ENCODE measurements at places on chromosomes 7 and 10.

GRCh38 chr7:93092757-93093370 is 24.9 kb downstream of the SAMD9 start:
- ATAC-seq: peak; percentile 70

- ATAC-seq: peak; percentile 34
Measured at GRCh38 chr7:142461437-142461836, 203.6 kb upstream of the PRSS58 start.

GRCh38 chr10:47123716-47124288 is 176.2 kb upstream of the GDF10 start:
- no peak for ATAC-seq

GRCh38 chr7:104862719-104863118 is 151.3 kb upstream of the KMT2E start:
- no peak for ATAC-seq

DNA sequence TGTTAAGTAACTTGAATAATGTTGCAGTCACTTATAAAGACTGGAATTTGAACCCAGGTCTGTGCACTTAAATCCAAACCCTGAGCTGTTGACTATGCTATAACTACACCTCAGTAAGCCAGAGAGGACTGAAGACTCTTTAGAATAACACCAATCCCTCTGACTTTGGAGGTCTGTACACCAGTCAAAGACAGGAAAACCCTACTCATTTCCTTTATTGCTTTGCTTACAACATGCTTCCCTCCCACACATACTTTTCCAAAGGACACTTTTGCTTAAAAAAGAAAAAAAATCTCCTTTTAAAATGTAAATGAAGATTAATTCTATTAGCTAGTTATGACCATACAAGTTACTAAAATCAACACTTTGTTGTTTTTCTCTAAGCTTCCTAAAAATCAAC is 184.7 kb upstream of the KCTD7 start:
- ATAC-seq: no peak

GRCh38 chr7:142436601-142437000 is 178.7 kb upstream of the PRSS58 start:
- no peak for ATAC-seq

DNA sequence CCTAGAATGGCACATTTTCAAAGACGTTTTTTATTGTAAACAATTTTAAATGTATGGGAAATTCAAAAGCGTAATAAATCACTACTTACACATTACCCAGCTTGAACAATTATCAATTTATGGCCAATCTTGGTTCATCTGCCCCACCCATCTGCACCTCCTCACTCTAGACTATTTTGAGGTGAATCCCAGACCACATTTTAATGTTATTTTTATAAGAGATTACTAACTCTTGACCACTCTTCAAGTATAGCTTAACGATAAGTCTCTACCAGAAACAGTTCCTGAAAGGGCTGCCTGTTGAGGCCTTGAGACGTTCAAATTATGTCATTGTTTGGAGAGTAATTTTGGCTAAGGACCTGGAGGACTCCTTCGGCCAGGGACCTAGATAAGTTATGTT is 33.2 kb downstream of the ECHDC3 start:
- no peak for ATAC-seq

- ATAC-seq: no peak
Measured at GRCh38 chr7:2151237-2151636, 81.5 kb downstream of the MAD1L1 start.

DNA sequence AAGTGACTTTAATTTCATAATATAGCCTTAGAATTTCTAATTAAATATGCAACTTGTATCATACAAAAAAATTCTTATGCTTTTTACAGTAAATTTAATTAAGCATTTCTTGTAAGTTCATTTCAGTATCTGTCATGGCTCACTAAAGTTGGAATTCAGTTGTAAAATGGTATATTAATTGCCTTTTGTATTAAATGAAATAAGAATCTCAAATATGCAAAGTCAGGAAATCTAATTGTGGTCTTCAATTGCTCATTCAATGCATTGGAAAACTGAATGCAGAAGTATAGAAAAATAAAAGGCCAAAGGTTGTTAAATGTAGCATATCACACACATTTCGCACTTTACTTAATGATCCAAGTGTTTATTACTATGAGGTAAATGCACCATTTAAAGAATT is 189.5 kb downstream of the PHF14 start:
- no peak for ATAC-seq

GRCh38 chr7:867406-868188 is 8.8 kb upstream of the GET4 start:
- no peak for ATAC-seq

DNA sequence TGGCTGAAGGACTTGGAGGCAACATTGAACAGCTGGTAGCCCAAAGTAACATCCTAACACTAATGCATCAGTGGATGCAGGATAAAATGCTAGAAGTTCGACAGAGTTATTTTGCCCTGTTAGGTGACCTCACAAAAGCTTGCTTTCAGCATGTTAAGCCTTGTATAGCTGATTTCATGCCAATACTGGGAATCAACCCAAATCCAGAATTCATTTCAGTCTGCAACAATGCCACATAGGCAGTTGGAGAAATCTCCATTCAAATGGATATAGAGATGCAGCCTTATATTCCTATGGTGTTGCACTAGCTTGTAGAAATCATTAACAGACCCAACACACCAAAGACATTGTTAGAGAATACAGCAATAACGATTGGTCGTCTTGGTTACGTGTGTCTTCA is 62.9 kb downstream of the CCSER2 start:
- ATAC-seq: no peak

DNA sequence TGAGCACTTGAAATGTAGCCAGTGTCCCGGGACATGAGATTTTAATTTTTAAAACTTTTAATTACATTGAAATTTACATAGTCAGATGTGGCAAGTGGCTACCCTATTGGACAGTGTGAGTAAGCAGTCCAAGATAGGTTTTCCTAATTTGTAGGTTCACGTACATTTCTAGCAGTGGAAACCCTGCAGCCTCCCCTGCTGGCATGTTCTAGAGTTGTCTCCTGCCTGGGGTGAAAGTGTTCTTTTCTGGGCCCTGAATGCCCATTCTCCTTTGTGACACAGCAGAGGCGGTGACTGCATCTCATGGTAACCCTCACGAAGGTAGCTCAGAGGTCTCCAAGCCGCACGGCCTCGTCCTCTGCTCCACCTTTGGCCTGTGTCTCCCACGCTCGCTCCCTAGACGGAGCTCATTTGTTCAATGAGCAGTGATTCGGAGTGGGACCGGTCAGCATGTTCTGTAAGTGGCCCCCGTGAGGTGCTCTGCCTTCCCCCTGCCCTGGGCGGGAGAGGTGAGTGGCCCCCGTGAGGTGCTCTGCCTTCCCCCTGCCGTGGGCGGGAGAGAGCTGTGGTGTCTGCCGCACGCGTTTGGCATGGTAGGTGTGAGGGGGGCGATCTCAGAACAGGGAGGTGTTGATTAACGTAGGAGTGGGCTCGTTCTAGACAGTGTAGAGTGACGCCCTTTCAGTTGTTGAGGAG is 18.0 kb downstream of the WDR37 start:
- ATAC-seq: no peak

GRCh38 chr10:27625452-27626211 is 120.0 kb downstream of the MKX start:
- no peak for ATAC-seq

GRCh38 chr10:110067960-110068770 is 60.4 kb downstream of the ADD3 start:
- ATAC-seq: peak; percentile 89

DNA sequence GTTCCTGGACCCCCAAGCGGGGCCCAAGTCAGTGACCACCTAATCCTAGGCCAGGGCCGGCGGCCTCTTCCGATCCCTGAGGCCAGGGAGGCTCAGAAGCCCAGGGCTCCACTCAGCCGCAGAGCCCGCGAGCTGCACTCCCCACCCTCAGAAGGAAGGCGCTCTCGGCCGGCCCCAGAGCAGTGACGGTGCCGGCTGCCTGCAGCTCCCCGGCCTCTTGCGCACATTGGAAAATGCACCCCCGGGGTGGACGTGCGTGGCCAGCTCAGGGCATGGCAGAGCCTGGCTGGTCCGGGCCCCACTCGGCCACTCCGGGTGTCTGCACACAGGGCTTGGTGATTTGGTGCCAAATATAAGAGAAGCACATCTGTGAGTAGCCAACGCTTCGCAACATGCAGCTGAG is 269.1 kb downstream of the PTPRN2 start:
- no peak for ATAC-seq

DNA sequence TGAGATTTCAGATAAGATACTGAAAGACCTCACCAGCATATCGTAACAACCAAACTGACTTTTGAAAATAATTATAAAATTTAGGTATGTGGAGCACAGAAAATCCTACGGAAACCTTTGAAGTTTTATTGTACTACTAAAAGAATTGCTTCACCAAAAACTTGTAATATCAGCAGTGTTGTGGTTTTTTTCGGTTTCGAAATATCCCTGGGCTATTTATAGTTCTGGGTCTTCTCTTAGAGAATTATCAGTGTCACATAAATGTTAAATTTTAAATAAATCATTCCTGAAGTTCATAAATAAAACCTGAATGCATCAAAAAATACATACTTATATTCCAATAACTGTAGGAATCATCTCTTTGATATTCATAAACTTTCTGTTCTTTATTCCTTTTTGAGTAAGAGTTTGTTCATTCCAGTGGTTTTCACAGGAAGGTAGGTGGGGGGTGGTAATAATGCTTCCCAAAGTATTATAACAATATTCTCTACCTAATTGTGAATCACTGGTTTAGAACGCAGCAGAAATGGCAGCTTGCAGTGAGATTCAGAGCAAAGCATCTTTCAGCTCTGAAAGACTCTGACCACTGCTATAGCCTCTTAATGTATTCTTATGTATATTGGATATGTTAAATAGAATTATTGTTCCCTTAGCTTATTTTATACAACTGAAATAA is 60.2 kb downstream of the ZNF277 start:
- no peak for ATAC-seq

GRCh38 chr10:117499248-117500105 is 43.1 kb upstream of the EMX2 start:
- no peak for ATAC-seq

DNA sequence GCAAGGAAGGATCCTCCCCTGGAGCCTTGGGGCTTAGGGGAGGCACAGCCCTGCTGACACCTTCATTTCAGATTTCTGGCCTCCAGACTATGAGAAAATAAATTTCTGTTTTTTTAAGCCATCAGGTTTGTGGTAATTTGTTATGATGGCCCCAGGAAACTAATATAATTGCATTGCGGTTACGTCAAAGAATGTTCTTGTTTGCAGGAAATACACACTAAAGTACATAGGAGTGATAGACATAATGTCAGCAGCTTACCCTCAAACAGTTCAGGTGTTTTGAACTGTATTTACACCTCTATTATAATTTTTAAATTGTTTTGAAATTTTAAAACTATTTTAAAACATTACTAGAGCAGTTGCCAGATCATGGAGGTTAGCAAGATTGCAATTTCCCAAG is 12.6 kb upstream of the FHIP2A start:
- ATAC-seq: no peak

- no peak for ATAC-seq
Measured at GRCh38 chr7:20223356-20223755, 6.2 kb upstream of the MACC1 start.

DNA sequence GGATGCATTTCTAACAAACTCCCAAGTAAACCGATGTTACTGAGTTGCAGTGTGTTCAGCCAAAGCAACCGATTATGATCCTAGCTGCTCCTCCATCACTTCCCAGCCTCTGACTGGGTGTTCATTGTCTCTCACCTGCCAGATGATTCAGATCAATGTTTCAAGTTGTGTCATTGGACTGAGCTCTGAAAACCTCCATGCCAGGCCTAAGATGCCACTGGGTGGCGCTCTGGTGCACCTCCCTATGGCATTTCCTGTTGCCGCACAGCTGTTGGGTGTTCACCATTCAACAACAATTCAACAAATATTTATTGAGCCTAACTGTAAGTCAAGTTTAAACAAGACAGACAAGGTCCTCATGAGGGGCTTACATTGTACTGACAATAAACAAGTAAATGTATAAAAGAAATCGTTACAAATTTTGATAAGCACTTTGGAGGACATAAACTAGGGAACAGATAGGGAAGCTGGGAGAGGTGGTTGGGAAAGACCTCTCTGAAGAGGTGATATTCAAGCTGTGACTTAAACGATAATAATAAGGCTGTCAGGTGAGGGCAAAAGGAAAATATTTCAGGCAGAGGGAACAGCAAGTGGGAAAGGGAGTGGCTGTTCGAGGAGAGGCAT is 22.8 kb downstream of the RGR start:
- peak; percentile 95 for ATAC-seq

- no peak for ATAC-seq
Measured at GRCh38 chr10:18735711-18736110, 76.5 kb downstream of the ARL5B start.

DNA sequence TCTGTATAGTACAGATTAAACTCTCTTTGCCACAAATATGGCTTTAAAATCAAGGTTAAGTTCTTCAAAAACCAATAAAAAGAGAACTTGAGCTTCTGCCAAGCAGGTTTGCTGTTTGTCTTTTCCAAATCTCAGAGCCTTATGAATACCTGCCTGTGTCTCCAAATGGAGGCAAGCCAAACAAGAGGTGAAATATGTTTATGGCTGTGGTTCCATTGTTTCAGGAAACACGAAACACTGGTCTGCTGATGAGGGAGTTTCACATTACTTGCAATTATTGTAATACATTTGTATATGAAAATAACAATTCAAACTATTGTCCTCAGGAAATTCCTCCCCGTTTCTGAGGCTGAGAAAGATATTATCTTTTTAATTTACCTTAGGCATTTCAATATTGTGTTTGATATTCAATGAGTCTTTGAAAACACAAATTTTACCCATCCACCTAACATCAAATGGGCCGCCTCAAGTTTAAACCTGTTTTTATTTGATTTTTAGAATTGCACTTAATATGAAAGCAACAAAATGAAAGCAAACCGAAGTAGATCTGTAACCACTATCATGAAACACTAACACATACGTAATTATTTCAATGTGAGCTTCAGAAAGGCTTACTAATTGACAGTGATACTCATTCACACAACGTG is 359.3 kb downstream of the HGF start:
- no peak for ATAC-seq

- ATAC-seq: no peak
Measured at GRCh38 chr10:114905450-114905849, 32.5 kb upstream of the TRUB1 start.

DNA sequence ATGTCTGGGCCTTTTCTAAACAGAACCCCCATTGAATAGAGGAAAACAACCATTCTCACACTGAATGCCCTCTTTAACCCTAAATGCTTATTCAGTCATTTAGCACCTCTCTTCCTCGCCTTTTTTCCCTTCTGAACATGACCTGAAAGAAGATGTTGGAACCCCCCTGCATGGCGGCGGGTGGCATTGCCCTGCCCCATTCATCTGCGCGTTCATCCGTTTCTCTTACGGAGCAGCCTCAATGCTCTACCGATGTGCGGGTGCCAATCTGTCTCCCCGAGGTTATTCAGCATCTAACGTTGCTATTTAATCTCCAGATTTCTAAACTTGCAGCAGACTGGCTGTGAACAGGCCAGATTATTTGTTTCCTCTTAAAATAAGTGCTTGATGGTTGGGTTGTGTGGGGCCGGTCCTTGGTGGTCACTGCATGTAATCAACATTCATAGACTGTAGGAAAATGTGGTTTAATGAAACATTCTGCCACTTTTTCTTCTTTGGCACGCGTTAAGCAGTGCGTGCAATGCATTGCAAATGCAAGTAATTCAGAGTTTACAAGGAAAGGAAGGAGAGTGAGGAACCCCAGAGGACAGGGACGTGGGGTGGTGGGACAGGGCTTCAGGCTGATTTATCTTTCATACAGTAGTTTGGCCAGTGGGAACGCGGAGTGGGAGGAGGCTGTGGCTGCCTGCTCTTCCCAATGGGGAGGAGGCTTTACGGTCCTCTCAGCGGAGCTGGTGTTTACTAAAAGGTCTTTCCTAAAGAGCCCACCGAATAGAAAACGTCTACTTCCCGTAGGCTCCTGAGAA is 286.7 kb downstream of the DPP6 start:
- no peak for ATAC-seq

- ATAC-seq: no peak
Measured at GRCh38 chr7:98314469-98314868, 33.0 kb downstream of the BRI3 start.
